Stimulated activated CD8-positive, alpha-beta memory T cell treated with anti-CD3 and anti-CD28 coated beads, Interleukin-4, amount 100 ng/mL, for 1 hour (primary cell): ENCODE measurements at places on chromosomes 3 and 15.

DNA sequence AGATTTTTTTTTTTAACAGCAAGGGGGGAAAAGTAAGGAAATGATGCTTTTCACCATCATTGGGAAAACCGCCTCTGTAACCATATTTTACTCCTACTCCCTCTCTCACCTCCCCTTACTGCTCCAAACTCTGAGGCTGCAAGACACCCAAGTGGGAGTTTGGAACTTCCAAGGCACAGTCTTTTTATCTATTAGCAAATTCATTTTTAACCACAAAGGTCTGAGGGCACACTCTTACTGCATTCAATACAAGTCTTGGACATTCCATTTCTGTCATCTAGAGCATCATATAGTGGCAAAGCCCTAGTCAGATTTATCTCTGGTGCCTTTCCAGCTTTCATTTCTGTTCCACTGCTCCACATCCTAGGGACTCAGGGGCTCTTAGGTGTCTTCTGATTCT, 13.2 kb downstream of the FAM162A start:
- DNase-seq: no peak

- no peak for DNase-seq
These were observed 145.1 kb downstream of the LSAMP start for GRCh38 chr3:116300226-116300625.

- no peak for DNase-seq
These were observed 197.2 kb downstream of the EDEM1 start for GRCh38 chr3:5384557-5385236.

DNA sequence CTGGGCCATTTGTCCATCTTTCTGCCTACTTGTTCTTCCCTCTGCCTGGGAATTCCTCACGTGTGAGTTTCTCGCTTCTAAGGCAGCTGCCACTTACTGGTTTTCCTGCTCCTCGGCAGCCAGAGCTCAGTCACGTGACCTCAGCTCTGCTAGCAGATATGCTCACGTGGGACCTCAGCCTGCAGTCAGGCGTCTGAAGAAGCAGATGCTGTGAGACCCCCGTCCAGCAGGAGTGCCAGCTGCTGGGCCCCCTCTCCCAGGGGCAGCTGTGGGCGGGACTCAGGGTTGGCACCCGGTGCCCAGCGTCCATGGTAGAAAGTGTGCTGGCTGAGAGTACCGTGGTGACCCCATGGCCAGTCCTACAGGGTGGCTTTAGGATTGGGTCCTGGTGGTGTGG, 161.3 kb upstream of the TLE3 start:
- DNase-seq: peak; percentile 23

DNA sequence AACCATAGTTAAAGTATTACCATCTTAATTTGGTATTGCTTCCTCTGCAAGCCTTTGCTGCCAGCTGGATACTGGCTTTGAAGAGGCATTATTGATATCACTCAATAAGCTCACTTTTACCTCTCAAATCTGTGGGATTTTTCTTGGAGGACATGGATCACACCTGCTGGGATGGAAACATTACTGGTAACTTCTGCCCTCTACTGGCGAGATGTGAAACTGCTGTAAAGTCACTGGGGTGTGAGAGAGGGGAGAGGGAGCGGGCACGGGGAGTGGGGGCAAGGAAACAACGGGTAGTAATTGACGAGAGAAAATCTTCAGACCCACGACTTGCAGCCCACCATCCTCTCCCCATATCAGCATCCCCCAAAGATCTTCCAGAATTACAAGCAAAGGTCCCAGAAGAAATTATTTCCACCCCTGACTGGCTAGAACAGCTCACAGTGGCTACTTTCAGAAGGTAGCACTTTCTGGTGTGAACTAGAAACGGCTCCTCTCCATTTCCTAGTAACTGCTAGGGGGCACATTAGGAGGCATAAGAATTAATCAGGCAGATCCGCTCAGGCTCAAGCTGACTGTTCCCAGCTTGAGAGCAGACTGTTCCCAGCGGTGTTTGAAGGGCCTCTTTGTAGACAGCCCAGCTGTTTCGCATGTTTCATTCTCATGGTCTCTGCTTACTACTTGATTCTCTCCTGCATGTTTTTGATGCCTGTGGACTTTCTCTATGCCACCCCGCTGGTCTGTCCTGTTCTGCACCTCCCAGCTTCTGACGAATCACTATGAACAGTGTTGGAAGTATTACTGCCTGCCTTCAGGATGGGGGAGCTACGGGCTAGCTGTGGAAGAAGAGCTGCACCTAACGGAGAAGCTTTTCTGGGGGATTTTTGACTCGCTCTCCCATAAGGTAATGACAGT, 230.4 kb upstream of the CHRM5 start:
- no peak for DNase-seq

DNA sequence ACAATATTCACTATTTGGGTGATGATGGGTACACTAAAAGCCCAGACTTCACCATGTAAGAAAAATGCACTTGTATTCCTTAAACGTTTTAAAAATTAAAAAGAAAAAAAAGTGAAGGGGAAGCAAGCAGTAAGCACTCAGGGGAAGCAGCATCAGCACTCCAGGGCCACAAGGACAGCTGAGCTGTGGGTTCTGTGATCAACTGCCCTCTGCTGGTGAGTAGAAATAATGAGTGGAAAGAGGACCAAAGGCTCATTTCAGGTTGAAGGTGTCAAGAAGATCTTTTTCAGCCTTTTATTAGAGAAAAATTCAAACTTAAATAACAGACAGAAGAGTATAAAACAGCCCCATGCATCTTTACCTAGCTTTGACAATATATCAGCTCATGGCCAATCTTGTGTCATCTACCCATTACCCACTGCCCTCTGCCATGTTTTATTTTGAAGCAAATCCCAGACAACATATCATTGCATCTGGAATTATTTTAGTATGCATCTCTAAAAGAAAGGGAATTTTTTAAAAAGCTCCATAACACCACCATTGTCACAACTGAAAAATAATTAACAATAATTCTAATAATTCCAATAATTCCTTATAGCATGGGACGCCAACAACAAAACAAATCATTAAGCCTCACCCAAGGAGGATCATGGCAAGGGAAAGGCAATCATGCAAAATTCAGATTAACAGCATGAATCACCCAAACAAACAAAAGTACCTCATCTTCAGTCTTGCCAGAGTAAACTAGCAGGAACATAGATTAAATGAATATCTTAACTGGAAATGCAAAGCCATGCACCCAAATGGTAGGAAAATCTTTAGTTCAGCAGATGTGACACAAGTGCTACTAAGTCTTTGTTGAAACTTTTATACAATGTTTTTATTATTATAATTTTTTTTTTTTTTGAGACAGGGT, 42.5 kb downstream of the TAMM41 start:
- DNase-seq: peak; percentile 5
